ENCODE measurements at places on chromosomes 2 and 18.
A peak's percentile ranks its signal among the peaks of the same experiment; 100 is the strongest.

GRCh38 chr2:183260527-183260926 lies 136.3 kb downstream of the NUP35 start:
- no peak for DNase-seq

GRCh38 chr2:195404651-195405050 lies 252.4 kb upstream of the SLC39A10 start:
- DNase-seq, result no peak

GRCh38 chr2:7043690-7044089 lies 126.5 kb downstream of the RNF144A start:
- no peak for DNase-seq

DNA sequence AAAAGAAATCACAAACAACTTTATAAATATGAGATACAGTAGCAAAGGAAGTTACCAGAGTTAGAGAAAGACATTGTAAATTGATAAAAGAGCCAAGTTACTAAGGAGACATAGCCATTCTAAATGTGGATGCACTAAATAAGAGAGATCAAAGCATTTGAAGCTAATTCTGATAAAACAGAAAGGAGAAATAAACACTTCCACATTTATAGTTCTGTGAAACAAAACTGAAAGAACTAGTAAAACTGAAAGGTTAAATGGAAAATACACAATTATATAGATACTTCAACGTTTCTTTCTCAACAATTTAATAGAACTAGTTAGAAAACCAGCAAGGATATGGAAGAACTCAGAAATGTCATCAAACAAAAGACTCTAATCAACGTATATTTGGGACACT lies 309.0 kb upstream of the CDH2 start:
- no peak for DNase-seq

- no peak for DNase-seq
Measured at GRCh38 chr18:36160959-36161371, 26.3 kb upstream of the MOCOS start.

- DNase-seq, result no peak
Measured at GRCh38 chr2:95702471-95702870, 110.7 kb downstream of the TRIM43 start.

DNA sequence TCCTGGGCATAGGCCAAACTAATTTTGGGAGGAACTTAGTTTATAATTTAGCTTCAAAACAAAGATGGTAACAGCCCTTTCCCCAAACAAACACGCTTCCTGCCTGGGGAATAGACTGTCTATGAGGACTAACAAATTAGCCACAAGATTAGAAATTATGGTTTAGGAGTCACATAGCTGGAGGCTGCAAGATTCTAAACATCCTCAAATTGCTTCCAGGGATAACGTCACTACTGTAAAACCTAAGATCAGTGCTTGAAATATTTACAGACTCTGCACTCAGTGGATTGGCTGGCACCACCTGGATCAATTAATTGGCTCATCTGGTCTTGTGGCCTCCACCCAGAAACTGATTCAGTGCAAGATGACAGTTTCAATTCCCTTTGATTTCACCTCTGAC lies 118.0 kb upstream of the TACR1 start:
- DNase-seq, result no peak

DNA sequence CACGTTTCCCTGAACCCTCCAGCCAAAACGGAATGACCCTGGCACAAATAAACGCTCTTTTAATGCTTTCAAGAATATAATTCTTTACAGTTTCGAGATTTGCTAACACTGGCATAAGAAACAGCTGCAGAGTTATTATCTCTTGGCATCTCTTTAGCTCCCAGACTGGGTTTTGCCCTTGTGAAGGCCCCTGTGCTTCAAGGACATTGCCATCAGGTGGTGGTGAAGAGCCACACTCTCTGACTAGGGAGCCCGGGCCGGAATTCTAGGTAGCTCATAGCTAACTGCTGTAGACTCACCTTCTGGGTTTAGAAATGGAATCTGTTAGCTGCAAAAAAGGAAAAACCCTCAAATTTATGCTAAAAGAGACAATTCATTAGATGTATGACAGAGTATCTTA lies 13.3 kb upstream of the GALNT14 start:
- no peak for DNase-seq

DNA sequence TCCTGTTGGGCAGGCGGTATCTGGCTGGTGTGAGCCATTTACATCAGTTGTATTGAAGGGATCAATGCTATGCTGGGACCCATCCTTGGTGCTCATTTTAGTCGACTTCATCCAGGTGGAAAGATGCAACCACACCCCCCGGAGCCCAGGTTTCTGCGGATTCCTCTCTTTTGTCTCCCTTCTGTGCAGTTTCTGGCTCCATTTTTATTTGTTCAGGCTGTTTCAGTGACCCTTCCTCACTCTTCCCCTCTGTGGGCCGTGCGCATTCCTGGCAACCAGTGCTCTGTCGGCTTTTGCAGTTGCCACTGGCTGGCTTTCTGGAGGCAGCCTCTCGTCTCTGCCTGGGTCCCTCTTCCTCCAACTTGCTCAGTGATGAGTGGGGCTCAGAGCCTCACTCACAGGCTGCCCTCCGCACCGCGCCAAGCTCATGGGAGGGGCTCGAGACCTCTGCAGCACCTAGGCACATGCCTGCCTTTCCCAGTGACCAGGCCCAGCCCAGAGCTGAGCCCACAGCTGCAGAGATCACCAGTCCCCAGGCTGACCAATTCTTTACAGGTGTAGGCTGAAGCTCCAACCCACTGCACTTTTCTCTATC lies 12.1 kb downstream of the SH3RF3 start:
- DNase-seq, result no peak

DNA sequence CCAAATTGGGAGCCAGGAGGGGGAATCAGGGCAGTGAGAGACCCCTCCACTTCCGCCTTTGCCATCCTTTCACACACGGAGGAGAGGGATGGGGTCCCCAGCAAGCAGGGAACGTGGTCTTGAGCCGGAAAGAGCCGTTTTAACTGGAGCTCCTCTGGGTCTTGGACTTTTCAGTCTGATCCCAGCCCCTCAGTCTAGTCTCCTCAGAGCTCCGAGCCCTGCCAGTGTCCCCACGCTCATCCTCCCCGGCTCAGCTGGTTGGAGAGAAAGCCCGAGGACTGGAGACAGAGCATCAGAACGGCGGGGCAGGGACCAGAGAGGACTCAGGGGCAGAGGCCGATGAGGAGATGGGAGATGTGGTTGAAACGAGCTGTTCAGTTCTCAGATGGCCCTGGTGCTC lies 26.1 kb upstream of the OTOF start:
- no peak for DNase-seq

DNA sequence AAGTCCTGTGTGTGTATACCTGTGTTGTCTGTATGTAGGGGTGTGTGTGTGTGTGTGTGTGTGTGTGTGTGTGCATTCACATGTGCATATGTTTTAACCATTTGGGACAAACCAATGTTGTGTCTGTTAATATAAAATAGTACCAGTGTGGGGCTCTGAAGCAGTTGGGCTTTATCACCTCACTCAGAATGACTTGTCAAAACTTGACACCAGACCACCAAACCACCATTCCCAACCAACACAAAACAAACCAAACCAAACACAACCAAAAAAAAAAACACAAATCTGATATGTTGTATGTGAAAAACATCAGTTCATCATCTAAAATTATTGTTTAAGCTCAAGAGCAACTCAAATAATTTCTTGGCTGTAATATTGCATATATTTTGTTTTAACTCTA lies 42.1 kb downstream of the CALCRL start:
- DNase-seq, result no peak

- no peak for DNase-seq
Measured at GRCh38 chr18:63817441-63818051, 42.3 kb downstream of the SERPINB7 start.

DNA sequence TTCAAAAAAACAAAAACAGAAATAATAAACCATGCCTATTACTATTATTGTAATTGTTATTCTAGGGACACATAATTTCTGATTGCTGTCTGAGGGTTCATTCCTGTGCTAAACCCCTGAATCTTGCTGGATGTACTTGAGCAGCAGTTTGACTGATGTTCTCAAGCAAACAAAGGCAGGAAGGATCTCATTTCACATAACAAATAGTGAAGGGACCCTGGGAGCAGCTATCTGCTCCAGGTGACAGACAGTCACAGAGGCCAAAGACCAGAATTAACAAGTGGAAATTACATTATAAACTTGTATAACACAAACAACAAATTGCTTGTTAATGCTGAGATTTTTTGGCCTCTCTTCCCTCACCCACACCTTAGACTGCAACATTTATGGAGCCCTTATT lies 284.2 kb downstream of the THSD7B start:
- no peak for DNase-seq

GRCh38 chr2:76958749-76959148 lies 563.4 kb downstream of the LRRTM4 start:
- peak; percentile 59 for DNase-seq

- DNase-seq, result no peak
Measured at GRCh38 chr2:164898475-164898874, 56.9 kb downstream of the SLC38A11 start.

DNA sequence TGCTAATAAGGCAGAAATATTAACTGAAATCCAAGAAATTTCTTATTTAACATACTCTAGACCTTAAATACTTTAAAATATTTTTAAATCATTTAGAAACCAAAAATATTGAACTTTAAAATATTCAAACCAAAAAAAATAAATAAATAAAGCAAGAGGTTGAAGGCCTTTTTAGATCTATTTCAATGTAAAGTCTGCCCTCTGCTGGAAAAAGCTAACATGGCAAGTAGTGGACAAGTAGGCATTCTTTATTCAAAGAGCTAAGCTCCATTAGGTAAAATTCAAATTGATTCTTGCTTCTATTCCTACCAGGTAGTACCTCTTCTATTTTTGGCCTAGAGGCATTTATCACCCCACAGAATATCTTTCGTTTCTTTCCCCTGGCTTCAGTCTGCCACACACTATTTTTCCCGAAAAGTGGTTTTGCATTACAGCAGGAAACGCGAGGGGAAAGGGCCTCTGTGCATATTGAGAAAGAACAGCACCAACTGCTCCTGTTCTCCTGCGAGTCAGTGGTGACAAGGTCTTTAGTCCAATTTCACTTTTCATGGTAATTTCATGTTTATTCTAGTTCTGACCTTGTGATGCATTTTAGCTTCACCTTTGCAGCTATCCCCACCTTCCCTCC lies 20.4 kb downstream of the IFIH1 start:
- peak; percentile 93 for DNase-seq

DNA sequence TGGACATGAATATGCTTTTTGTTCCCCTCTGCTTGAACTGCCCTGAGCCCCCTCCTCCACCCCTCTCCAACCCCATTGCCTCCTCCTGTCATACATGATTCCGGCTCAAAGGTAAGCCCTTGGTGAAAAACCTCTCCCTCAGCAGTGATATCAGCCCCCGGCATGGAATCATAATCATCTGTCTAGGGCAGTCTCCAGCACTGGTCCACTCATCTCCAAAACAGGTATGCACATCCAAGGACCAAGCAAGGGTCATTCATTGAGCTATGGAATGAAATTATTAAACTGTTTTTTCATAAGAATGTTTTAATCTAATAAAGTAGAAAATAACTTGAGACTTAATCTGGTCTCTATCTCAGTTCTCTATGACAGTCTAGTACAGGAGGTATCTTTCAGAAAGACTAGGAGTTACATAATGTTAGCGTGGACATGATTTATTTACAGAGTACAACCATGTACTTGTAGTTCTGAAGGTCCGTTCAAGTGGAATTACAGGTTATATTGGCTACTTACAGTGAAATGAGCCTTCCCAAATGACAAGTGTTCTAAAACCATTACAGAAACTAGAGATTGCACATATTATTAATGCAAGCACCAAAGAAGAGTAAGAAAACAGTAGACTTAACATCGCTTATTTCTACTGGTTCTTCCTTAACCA lies 75.2 kb downstream of the ACVR1 start:
- no peak for DNase-seq

- no peak for DNase-seq
Measured at GRCh38 chr2:203535078-203535783, at the start of gene RAPH1. Gene RAPH1 (minus strand): TSS chr2:203535301. CDS start chr2:203495353, 39,948 bp downstream.

- DNase-seq, result no peak
Measured at GRCh38 chr2:24912986-24913385, 7.1 kb downstream of the ADCY3 start.

DNA sequence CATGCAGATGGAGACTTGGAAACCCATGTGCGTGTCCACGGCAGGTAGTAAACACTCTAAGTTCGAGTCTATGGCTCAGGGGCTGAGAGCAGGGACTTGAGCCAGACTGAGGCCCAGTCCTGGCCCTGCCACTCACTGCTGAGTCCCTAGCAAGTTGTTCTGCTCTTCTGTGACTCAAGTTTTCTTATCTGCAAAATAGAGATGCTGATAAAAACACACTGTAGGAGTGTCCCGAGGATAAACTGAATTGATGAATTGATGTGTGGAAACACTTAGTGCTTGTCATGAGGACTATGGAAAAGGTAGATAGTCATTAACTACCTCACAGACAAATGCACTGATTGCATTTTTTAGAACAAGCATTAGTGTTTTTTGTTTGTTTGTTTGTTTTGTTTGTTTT lies 73.2 kb downstream of the BOLA3 start:
- no peak for DNase-seq

- no peak for DNase-seq
Measured at GRCh38 chr2:38029512-38029911, 46.4 kb downstream of the CYP1B1 start.

GRCh38 chr2:5539282-5540165 lies 152.7 kb upstream of the SOX11 start:
- no peak for DNase-seq

- no peak for DNase-seq
Measured at GRCh38 chr2:142718576-142719155, 158.8 kb upstream of the KYNU start.

DNA sequence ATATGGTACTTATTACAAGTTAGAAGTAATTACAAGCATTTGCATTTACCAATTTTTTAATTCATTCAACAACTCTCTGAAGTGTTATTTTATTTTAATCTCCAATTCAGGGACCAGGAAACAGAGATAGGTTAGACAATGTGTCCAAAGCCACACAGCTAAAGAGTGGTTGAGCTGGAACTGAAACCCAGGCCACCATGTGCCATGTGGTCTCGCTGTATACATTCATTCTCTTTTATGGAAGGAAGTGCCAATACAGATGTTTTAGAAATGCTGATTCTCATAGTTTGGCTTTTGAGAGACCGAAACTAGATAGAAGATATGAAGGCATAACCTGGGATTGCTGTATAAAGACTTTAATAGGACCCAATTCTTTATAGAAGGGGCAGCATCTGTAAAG lies 684.6 kb upstream of the ID2 start:
- DNase-seq, result no peak
